ENCODE measurements at places on chromosomes 5 and 9.

GRCh38 chr9:108022246-108022935 lies 532.8 kb upstream of the KLF4 start:
- DNase-seq, result no peak

DNA sequence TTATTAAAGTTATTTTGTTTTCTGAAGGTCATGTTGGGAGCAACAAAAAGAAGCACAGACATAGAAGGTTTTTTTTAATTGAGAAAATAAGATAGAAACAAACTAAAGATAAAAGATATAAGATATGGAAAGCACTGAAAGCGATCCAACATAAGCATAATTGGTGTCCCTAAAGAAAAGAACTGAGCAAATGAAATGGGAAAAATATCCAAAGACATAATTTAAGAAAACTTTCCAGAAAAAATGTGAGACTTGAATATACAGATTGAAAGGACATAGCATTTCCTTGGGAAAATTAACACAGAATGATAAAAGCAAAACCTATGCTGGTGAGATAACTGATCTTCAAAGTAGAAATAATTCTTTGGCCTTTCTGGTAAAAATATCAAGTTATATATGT lies 289.3 kb downstream of the KIAA0825 start:
- no peak for DNase-seq

- DNase-seq, result no peak
Observed at GRCh38 chr5:93062548-93062947, 518.5 kb downstream of the NR2F1-AS1 start.

GRCh38 chr5:173227636-173228035 lies 7.4 kb downstream of the NKX2-5 start:
- DNase-seq, result no peak

GRCh38 chr5:17218353-17219005 lies 1.0 kb downstream of the BASP1 start:
- DNase-seq, result no peak

- DNase-seq, result no peak
Observed at GRCh38 chr5:169413416-169413815, 112.5 kb upstream of the SLIT3 start.
